Stimulated activated CD8-positive, alpha-beta memory T cell treated with anti-CD3 and anti-CD28 coated beads, Interleukin-7, amount 100 ng/mL, for 1 hour (primary cell): ENCODE measurements at places on chromosomes 5 and 9.

DNA sequence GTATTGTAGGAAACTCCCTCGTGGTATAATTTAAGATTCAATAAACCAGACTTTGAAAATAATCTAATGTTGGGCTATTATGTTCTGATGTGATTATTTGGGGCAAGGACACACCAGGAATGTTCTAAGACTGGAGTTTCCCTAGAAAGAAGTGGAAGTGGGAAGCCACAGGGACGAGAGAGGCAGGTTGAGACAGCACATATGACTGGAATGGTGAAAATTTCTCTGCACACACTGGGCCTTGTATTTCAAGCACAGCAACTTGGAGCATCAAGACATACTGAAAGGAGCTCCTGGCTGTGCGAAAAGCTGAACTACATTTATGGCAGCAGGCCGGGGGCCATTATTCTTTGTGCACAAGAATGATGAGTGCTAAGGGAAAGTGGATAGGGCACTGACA, 98.2 kb downstream of the CETN3 start:
- no peak for DNase-seq

GRCh38 chr5:137453483-137454080, 45.5 kb downstream of the SPOCK1 start:
- no peak for DNase-seq

DNA sequence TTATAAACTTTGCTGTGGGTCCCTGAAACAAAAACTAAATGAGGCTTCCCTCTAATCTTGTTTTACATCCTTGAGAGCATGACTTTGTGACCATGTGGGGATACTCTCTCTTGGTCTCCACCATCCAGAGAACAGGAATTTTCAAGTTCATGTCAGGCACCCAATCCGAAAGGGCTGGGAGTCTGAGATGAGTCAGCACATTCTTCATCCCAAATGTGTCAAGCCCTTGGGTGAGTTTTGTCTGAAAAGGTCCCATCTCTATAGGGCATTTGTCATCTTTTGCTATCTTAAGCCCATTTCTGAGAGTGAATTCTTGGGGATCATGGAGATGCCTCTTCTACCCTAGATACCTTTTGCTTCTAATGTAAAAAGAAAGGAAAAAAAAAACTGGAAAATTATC, 26.9 kb upstream of the RAPGEF6 start:
- DNase-seq = no peak

DNA sequence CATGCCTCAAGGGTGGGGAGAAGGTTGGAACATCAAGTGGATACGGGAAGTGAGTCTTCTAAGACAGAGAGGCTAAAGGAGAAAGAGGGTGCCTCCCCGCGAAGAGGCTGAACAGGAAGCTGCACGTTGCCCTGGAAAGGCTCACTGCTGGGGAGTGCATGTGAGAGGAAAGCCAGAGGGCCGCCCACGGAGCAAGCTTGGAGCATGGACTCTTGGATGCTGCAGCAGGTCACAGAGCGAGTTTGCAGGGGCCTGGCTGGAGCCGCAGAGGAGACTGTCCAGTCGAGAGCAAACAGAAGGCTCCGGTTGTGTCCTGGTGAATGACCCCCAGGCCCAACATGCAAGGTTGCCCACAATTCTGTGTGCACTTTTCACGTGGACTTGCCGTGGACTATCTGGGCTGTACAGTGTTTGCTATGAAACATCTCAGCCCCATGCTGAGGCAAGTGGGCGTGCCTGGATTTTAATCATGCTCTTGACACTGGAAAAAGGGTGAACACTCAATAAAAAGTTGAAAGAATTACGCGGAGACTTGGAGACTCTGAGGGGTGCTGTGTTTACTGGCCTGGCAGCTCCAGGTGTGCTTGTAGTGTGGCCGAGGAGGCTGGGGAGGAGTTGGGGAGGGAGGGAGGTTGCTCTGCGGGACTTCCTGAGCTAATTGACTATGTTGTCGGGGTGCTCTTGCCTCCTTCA, 54.5 kb upstream of the GARNL3 start:
- DNase-seq = no peak

GRCh38 chr9:111966861-111967291, 70.3 kb downstream of the UGCG start:
- no peak for DNase-seq

GRCh38 chr9:75002422-75003023, 25.6 kb downstream of the CARNMT1 start:
- no peak for DNase-seq

DNA sequence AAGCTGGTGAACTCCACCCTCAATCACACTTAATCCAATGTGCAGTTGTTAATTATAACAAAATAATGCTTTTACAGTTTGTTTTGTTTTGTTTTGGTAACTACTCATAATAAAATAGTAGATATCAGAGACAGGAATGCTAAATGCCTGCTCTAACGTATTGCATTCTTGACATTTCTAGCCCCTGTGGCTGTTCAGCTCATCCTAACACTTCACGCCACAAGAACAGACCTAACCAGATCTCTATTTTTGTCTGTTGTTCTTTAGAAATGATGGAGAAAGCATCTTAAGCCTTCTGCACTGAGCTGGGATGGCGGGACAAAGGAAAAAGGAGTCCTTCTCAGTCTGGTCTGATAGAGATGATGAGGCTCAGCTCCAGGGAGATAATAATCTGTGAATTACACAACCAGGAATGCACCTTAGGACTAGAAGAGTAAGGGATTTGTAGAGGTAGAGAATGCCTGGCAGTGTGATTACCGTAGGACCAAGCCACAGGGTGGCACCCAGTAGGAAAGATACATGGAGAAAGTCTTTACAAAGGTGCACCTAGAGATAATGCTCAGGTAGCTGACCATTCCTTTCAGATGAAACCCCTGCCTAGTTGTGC, 628.8 kb downstream of the PDE4D start:
- DNase-seq = no peak

DNA sequence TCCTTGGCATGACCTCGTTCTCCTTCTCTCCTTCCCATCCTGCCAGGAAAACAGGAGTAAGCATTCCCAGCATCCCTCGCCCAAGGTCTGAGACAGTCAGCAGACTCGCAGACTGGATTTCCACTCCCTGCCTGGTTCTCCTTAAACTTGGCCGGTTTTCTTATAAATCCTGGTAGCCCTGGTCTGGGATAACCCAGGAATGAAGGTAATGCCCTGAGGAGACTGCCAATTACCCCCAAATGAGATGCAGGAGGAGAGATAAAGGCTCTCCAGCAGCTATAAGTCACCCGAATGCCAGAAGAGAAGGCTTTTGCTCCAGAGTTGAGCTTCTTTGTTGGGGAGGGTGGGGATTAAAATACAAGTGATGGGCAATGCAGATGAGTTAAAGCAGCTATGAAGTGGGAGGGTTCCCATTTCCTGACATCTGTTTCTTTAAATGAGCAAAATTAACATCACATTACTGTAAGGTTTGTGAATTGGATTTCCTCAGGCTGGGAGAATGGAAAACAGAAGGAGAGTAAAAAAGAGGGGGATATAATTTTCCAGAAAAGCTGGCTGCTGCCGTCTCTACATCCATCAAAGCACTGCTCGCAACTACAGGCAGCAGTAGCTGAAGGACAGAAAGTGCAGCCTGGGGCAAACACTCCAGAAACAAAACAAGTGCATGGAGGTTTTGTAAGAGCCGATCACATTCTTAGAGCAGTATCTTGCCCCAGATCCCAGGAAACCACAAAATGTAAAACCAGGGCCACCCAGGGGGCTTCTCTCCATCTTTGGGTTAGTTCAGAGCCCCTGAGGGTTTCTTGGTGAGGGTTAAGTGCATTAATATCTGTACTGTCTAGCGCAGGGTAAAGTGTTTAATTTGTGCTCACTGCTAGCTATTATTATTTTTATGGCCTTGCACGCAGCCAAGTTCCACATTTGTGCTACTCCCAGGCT, 177.6 kb upstream of the PANK3 start:
- DNase-seq = no peak

DNA sequence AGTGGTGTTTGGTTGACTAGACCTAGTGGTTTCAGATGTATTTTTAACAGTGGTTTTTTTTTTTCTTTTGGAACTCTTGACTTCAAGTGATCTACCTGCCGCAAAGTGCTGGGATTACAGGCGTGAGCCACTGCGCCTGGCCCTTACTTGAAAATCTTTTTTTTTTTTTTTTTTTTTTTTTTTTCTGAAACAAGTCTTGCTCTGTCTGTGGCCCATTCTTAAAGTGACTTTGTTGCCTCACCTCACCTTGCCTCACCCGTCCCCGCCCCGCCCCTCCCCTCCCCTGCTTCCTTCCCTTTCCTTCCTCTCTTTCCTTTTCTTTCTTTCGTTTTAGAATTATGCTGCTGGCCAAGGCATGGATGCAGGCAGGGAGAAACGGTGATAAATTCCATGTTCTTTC, 26.0 kb downstream of the GPBP1 start:
- no peak for DNase-seq

DNA sequence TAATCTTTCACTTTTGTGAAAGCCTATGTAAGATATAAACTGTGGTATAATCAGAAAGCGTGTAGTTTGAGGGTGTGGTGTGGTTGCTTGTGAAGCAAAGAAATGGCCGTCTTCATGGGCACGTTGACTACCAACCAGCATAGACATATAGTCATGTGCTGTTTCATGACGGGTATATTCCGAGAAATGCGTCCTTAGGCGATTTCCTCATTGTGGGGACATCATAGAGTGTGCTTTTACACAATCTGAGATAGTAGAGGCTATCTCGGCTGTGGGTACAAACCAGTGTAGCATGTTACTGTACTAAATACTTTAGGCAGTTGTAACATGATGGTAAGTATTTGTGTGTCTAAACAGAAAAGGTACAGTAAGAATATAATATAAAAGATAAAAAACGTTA, 79.7 kb upstream of the LRRC70 start:
- no peak for DNase-seq

- DNase-seq = no peak
These were observed 76.2 kb upstream of the MIER3 start for GRCh38 chr5:57028161-57028560.

DNA sequence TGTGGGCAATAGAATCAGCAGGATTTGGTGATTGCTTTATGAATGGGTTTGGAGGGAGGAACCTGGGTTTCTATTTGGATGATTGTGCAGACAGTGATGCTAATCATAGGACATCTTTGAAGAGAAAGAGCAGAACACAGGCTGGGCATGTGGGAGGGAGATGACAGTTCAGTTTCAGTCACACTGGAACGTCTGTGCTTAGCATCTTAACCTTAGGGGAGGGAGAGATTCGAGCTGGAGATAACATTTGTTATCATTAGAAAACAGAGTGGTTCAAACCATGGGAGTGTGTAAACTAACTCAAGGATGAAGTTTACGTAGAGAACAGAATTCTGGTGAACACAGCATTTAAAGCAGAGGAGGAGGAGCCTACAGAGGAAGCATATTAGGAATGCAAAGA, 138.6 kb upstream of the PPP2R2B start:
- no peak for DNase-seq

- no peak for DNase-seq
These were observed 140.2 kb downstream of the TMC1 start for GRCh38 chr9:72661401-72662135.

DNA sequence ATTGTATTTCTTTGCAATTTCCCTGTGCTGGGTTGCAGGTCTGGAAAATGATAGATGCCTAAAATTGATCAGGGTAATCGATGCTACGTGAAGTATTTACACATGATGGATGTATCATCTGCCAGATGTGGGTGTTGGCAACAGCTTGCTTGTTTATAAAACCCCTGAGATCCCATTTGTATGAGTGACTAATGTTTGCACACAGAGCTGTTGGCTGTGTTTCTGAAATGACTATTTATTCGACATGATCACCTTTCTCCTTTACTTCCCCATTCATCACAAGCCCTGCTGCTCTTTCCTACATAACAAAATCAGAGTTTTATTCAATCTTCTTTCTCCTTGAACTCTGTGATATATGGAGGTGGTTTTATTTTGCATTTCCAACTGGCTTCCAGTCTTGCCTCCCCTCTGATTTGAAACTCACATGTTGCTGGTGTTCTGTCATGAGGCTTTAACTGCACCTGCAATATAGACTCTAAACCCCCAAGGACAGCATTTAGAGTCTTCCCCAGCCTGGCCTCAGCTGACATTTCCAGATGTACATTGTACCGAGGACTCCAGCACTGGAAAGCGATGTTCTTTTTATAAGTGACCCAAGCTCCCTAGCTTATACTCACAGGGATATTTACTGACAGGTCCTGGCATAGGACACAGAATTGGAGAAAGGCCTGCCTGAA, 50.7 kb upstream of the SHB start:
- DNase-seq = no peak

DNA sequence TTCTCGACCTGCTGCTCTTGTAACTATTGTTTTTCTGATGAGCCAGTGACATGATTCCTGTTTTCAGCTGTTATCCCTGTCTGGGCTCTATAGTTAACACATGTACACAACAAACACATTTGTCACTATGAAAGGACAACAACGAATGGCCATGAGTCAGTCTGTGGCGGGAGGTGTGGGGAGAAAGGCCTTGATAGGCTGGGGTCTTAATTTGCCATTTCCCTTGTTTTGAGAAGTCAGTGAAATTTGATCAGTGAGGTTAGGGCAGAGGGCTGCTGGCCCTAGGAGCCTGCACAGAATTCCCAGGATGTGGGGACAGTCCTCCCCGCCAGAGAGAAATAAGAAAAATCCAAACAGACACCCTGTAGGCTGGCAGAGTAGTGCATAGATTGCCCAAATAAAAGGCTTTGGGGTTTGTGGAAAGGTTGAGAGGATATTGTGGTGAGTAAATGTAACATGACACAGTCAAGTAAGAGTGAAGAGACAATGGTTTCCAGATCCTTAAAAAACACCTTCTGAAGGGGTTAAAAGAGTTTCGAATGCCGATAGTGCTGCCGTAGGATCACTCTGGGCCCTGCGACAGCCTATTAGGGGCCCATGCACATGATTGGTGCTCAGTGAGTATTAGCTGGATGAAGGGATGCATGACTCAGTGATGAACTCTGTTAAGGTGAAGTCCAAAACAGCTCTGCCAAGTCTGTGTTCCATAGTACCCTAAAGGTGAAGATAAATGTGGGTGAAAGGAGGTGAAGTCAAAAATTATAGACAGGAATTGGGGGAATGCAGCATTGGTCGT, 110.9 kb upstream of the PRRC1 start:
- DNase-seq = no peak

DNA sequence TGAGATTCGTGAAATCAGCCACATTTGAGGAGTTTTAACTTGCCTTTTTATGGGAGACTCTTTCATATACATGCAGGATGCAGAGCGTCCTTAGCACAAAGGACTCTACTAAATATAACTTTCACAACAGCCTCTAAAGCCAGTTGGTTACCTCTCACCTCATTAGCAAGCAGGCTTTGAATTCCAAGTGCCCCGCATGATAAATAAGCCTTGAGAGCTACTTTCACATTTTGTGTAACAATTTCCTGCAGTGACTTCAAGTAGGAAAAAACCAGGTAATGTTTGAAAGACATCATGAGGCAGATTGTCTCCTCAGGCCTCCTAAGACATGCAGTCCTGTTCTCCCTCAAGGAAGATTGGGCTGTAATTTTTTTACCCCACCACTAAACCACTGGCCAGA, 50.5 kb downstream of the RALGPS1 start:
- no peak for DNase-seq
